GM12891 (cell line): ENCODE measurements at places on chromosomes 3 and 15.

GRCh38 chr15:51842852-51843737 is 13.6 kb downstream of the TMOD3 start:
- DNase-seq, result no peak

- no peak for DNase-seq
These were observed 52.4 kb downstream of the IL20RB start for GRCh38 chr3:137010137-137010536.

GRCh38 chr3:160448845-160449635 is 546 bp downstream of the TRIM59 start:
- peak; percentile 44 for DNase-seq

DNA sequence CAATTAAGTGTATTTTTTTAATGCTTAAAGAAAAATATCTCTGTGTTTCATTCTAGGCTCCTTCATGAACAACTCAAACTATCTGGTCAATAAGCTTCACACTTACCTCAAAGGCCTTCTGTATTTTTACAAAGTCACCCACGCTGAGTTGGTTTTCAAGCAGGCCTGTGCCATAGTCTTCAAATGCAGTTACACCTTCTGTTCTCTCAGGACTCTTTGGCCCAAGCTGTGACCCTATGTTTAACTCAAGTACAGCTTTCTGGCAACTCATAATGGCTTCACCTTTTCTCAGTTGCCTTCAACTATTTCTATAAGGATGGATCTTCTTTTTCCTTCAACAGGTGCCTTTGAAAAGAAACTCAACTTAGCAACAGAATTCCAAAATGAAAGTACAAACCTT is 587 bp downstream of the WDR49 start:
- no peak for DNase-seq
